ENCODE measurements at places on chromosomes 1 and 21.

DNA sequence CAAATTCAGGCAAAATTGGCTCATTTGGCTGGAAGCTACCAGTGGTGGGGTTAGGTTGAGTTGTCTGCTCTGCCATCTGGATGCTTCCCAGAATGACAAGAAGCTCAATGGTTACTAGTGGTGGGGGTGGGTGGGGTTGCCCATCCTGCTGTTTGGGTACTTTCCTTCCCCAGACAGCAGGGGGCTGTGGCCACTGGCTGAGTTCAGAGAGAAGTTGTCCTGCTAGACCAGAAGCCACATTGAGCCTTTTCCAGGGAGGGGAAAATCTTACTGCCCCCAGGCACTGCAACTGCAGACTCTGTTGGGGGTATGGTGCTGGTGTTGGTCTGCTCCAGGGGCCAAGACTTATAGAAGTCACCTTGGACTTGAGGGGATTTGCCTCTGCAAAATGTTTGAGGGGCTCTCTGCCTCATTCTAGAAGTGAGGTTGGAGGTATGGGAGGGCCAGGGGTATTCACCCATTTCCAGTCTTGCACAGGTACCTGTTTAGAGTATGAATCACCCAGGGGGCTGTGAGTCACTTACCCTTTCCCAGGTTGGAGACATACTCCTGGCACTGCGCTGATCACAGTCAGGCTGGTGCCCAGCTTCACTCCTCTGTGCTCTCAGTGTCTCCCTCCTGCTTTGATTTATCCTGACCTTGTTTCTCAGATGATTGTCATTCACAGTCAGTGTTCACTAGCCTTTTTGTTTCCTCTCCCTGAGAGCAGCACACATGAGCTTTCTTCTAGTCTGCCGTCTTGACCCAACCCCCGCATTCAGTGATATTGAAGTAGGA is 89.1 kb upstream of the NEGR1 start:
- DNase-seq = no peak

DNA sequence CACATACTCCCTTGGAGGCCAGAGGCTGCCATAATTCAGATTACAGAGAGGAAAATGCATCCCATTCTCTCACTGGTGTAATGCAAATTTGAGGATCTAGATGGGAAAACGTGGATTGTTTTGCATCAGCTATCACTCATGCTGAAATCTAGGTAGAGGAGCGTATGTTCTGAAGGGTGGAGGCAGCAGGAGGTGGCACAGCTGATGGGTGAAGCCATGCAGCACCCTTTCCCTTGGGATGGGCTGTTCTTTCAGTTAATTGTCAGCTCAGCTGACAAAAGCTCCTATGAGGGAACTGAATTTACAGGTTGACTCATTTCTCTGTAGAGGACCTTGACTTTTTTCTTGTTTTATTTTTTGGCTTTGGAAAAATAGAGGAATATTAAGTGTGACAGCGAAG is 41.8 kb downstream of the CAMTA1 start:
- no peak for DNase-seq

GRCh38 chr1:87132284-87132870 is 196.3 kb upstream of the LMO4 start:
- DNase-seq = no peak

DNA sequence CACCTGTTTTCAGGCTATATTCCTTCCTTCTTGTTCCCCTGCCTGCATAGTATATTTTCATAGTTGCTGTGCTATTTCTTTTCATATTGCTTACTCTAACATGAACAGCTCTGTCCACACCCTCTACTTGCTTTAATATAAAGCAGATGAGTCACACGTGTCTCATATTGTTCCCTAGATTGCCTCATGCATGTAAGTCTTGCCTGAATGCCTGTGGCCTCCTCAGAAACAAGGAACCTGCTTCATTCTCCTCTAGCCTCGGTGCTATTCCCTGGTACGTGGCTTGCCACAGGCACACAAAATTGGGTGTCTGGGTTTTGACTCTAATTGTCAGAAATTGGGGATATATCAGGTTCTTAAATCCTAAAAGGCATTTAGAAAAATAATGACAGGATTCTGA is 16.5 kb upstream of the PKP1 start:
- DNase-seq = no peak

DNA sequence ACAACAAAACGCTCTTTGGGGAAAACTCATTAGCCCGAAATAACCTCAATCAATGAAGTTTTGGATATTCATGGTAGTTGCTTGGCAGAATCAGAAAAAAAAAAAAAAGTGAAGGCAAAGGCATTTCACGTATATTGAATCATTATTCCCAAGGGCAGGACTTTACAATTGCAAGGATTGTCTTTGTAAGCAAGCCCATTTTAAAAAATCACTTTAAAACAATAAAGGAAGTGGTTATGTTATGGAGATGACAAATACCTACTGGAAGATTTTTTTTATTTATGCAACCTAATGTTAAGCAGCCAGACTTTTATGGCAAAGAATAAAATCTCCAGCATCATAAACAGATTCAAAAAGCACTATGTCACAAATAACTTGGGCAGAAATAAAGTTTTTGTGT is 9.3 kb downstream of the GJB4 start:
- no peak for DNase-seq

- DNase-seq = no peak
Observed at GRCh38 chr1:47442202-47442601, 4.4 kb downstream of the FOXD2 start.

- no peak for DNase-seq
Observed at GRCh38 chr1:23376890-23377811, 7.5 kb upstream of the ZNF436 start.

- no peak for DNase-seq
Observed at GRCh38 chr1:53435151-53435550, 24.0 kb upstream of the DMRTB1 start.

- peak; percentile 53 for DNase-seq
Observed at GRCh38 chr1:28668191-28668955, at the start of gene GMEB1. TSS of gene GMEB1 (plus strand) at chr1:28668784. CDS start at chr1:28683613, 14,829 bp downstream.

DNA sequence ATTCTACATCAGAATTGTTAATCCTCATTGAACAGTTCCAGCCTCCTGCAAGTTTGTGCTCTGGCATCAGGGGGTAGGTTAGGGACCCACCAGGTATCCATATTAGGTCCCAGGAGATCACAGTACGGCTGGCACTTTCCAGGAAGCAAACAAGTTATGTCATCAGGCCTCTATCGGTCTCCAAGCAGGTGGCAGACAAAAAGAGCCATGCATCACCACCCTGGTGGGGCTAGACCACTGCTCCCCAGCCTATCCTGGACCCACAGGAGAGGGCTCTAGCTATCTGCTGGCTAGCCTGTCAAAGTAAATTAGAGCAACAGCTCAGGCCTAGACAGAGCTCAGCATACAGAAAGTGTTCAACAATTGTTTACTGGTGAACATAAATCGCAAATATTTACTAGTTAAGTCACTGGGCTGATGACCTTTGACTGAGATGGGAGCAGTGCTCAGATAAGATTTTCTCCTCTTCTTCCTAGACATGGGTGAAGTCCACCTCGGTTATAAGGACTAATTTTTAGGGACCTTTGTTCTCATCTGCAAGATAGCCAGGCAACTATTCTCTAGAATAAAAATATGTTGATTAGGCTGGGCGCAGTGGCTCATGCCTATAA is 6.4 kb downstream of the NUAK2 start:
- DNase-seq = no peak

DNA sequence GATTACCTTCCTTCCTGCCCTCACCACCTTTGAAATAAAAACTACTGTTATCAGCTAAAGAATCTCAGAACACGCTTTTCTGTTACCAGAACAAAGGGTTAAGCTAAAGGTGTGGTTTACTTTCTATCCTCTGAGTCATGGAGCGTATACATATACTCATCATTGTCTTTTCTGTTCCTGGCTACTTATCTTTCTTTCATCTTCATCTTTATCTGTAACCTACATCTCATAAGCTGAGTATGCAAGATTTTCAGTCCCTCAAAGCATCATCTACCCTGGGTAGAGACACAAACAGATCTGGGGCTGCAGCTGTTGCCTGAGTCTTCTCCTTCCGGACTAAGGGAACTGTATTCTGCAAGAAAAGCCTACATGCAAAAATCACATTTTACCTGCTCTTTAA is 75.6 kb downstream of the LMO4 start:
- DNase-seq = no peak

DNA sequence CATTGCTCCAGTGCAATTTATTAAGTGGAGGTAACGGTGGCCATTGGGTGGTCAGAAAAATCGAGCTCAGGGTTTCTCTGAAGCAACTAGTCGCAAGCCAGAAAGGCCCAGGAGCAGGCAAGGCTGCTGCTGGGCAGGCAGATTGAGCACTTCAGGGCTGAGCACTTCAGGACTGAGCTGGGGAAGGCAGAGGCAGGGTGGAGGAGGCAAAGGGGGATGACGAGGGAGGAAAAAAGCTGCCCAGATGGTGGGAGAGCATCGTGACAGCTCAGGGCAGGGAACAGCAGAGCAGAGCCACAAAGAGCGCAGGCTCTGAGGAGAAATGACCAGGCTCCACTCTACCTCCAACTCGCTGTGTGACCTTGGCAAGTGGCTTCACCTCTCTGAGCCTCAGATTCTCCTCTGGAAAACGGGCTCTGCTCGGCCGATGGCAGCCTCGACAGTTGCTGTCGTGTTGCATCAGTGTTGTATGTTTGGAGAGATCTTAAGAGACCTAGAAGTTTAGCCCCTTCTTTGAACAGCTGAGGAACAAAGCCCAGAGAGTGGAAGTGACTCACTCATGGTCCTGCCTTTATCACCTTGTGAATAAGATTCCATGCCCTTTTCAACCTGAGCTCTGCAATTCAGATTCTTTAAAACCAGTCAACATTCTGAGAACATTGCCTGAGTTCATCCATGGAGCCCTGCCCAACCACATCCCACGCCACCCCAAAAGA is 141.4 kb downstream of the SYF2 start:
- no peak for DNase-seq

DNA sequence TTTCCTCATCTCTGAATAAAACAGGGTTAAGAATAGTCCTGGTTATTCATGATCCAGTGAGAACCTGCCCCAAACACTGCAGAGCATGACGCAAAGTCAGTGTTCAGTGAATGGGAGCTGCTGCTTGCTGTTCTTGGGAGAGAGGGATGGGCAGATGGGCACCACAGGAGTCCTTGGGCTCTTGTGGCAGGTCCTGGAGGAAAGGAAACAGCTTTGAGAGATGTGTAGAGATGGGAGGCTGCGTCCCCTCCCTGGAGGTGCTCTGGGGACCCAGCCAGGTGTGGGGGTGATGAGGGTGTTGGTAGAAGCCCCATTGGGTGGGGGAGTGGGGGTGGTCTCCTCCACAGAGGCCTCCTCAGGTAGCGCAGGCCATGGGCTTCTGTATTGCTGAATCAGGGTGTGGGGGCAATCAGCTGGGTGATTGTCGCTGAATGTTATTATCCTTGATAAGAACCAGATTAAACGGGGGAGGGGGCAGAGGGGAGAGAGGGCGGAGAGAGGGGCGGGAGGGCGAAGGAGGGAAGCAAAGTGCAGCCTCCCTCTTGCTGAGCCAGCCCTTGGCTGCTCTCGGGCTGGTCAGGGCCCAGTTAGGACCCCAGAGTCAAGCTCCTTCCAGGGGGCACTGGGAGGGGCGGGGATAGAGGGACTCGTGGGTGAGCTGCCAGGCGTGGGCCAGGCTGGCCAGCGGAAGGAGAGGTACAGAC is 22.9 kb upstream of the CASZ1 start:
- no peak for DNase-seq

DNA sequence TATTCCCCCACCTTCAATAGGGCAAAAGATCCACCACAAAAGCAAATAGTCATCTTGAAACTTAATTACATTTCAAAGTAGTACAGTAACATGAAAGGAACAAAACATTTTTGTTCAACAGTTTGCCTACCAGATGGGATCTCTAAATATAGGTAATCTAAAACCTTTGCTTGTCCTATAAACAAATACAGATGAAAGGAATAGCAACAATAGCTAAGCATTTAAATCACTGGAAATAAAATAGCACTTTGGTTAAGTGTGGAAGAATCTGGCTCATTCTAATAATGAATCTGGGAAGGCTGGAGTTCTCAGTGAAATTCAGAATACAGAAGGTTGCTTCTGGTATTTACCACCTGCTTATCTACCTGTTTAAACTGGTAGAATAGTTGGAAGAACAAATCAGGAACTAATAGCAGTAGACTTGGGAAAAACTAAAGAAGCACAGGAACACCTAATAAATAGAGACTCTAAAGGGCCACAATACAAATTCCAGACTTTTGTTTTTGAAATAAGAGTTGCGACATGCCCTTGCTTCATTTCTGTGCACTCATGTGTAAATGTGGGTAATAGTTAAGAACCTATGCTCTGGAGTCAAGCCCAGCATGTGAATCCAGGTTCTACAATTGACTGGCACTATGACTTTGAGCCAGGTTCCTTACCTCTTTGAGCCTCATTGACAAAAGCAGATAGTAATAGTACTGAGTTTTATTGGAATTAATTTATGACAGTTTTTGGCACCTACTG is 2.3 kb upstream of the LYPLAL1 start:
- no peak for DNase-seq

DNA sequence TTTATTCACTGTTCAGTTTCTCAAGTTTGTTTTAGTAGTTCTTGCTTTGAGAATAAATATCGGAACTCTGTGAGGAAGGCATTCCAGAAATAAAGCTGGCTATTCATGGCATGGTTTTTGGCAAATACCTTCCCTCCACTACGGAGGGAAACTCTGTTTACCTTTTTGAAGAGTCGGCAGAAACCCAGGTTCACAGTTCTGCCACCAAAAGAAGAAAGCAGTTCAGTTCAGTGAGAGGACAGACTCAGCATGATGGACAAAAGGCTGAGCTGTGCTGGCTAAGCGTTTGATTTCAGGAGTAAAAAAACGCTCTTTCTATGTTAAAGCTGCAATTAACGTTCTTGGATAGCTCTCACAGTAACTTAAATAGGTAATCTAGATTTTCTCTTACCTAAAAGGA is 42.4 kb downstream of the CNN3 start:
- DNase-seq = no peak

DNA sequence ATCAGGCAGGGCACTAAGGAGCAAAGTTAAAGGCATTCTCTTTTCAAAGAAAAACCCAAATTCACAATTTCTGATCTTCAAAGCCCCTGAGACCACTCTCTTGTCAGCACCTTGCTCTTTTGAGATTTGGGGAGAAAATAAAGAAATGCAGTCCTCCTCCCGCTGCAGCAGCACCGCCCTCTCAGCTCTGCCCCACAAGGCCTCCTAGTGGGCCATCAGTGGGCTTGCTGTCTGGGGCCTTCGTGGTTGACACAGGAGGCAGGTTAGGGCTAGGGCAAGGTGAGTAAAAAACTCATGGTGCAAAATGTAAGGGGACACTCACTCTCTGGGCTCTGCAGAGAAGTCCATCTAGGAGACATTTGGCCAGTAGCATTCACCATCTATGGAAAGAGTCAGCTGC is 67.4 kb upstream of the CTTNBP2NL start:
- DNase-seq = no peak

DNA sequence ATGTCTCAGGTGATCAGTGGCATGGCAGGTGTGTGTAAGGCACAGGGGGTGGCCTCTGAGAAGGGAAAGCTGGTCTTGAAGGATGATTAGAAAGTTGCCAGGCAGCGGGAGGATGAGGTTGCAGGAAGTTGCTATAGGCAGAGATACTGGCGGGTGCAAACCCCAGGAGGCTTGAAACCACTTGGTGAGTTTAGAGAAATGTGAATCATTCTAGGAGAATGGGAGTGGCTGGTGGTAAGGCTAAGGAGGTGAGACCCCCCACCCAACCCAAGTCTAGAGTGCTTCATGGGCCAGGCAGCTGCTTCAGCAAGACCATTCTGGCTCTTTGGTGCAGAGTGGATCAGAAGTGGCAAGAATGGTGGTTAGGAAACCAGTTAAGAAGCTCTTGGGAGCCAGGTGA is 9.0 kb downstream of the SH2D2A start:
- no peak for DNase-seq

Data from NCI-H1436 treated with DMSO at 0.1 percent for 48 hours (cell line).